ENCODE measurements at places on chromosomes 7 and 10. TPM values are rescaled to one million over a fixed set of nuclear protein-coding genes. Genes with fewer than 3 reads are reported as not detected.

PALD1 gene
- 4.8 TPM for total RNA-seq

CALHM1 gene
- not detected for total RNA-seq

DLD gene
- 82.8 TPM for total RNA-seq

BTRC gene
- 20.9 TPM for total RNA-seq

BMI1 gene
- 48.7 TPM for total RNA-seq

BHLHA15 gene
- not detected for total RNA-seq

PRSS37 gene
- total RNA-seq, result not detected

HOXA4 gene
- not detected for total RNA-seq

FEZF1 gene
- not detected for total RNA-seq

ZNF425 gene
- 0.45 TPM for total RNA-seq

HABP2 gene
- not detected for total RNA-seq

SCIN gene
- total RNA-seq, result not detected

SPDYE6 gene
- total RNA-seq, result not detected

LRRC17 gene
- total RNA-seq, result not detected

FRMD4A gene
- total RNA-seq, result 0.49 TPM

GFRA1 gene
- total RNA-seq, result 0.20 TPM

PAPOLB gene
- not detected for total RNA-seq

RTKN2 gene
- 10.0 TPM for total RNA-seq

AOAH gene
- 5.2 TPM for total RNA-seq

SPRN gene
- not detected for total RNA-seq

GNGT1 gene
- total RNA-seq, result not detected

DKK1 gene
- total RNA-seq, result not detected
